Tongue (tissue), 3 donors: ENCODE measurements at places on chromosomes 2 and 18.

DNA sequence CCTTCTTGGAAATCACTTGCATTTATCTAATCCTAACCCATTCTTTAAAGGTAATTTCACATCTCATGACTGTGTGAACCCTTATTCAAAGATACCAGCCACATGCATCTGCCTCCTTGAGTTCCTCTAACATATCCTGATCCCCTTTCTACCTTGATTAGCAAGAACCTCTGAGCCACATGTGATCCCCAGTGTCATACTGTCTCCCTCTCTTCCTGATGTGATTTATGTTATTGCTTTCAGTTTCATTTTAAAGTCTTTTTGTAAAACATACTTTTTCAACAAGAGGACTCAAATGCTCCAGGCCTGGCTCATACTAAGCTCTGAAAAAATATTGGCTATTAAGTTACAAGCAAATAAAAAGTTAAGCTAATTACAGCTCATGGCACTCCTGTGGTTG is 470.1 kb downstream of the DLGAP1 start:
- no peak for DNase-seq

DNA sequence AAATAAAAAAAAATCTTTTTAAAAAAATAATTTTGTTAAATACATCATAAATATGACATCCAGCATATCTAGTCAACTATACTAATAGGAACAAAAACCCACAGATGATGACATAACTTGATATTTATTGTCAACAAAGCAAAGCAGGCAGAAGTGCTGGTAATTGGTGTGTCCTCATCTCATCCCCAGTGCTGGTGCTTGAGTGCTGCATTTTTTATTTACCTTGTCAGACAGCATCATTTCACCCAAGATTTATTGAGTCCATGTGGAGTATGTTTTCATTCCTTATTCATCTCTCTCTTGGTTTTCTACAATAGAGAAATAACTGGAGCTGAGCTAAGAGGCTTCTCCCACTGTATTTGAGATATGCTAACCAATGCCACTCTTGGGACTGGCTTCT is 191.6 kb upstream of the SLC14A2 start:
- DNase-seq = no peak

DNA sequence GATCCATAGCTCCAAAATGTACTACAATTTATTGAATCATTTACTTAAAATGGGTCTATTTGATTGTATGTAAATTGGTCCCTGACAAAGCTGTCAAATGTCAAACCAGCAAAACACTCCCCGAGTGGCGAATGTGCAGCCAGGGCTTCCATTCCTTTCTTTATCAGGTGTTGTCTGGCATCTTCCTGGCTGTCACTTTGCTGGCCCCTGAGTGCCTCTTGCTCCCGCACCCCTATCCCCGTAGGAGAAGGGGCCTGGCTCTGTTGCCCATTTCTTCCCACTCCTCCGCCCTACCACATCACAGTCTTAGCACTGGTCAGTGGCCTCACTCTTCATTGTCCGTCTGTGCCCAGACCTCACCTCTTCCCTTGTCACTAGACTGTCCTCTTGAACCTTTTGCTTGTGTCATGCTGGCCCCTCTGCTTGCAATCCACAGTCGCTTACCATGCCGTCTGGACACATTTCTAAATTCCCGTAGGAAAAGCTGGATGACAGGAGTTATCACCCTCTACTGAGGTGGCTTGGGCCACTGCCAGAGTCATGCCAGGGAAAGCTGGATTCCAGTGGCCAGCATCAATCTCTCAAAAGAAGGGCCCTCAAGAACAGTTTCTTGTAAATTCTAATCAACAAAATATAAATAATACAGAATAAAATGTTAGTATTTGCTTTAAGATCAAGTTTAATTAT is 15.4 kb downstream of the UBE2F start:
- DNase-seq = no peak

GRCh38 chr2:75710577-75711253 is at the start of gene GCFC2:
Gene GCFC2 (minus strand): TSS chr2:75710915. CDS start chr2:75710855, 60 bp downstream.
- DNase-seq = peak; percentile 95

DNA sequence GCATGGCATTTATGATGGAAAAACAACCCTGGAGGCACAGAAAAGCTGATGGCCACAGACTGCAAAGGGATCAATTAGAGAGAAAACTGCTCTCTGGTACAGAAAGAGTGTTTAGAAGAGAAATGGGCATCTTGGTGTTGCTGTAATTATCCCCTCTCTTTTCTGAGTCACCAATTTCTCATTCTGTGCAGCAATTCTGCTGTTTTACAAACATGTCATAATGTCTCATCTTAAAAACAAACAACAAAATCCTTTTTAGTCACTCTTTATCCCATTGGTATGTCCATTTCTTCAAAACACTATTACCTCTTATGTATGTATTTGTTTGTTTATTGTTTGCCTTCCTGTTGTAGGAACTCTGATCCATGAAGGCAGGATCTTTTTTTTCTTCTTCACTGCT is 73.9 kb upstream of the HK2 start:
- no peak for DNase-seq

DNA sequence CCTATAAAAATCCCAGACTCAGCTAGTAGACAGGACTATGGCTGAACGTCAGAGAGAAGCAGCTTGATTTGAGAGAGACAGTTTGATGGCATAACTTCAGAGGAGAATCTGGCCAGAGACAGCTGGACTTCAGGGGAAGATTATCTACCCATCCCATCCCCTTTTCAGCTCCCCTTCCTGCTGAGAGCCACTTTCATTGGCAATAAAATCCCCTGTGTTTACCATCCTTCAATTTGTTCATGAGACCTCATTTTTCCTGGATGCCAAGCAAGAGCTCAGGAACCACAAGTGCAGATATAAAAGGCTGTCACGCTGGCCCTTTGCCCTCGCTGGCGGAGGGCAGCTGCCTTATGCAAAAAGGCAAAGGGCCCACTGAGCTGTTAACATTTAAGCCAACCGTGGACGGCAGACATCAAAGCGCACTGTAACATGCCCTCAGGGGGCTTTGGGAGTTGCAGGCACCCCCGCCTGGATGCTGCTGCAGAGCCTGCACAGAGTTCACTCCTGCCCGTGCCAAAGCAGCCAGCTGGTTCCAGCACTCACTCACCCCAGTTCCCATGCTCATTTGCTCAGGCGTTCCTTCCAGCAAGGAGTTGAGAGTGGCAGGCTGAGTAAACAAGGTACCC is 164.3 kb upstream of the PGAP1 start:
- peak; percentile 49 for DNase-seq

- no peak for DNase-seq
Observed at GRCh38 chr2:108614043-108614545, 79.8 kb downstream of the LIMS1 start.

DNA sequence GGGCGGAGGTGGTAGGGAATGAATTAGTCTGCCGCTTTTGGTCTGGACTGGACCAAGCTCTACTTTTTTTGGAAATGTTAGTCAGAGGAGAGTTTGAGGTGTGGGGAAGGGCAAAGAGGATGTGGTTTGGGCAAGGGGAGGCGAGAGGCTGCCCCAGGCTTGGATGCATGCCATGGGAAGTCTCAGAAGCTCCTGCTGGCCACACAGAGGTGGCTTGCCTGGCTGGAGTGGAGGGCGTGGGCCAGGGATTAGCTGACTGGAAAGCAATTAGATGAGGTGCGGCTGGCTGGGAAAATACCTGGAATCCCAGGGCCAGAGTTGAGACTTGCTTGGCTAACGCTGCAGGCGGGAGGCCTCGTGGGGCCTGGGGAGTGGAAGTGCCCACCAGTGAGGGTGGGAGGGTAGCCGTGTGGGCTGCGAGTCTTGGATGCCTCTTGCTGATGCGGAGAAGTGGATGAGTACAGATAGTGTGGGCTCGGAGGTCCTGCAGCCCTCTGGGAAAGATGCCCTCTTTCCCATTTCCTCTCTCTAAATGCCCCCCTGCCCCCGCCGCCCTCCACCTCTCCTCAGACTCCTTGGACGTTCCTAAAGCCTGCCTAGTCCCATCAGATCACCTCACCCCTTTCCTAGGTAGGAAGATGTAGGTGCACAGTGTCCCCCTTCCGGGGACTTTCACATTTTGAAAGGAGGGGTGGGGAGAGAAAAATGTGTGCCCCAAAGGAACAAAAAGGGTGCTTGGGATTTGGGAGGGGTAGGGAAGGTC is 117.6 kb downstream of the SMAD7 start:
- peak; percentile 57 for DNase-seq

DNA sequence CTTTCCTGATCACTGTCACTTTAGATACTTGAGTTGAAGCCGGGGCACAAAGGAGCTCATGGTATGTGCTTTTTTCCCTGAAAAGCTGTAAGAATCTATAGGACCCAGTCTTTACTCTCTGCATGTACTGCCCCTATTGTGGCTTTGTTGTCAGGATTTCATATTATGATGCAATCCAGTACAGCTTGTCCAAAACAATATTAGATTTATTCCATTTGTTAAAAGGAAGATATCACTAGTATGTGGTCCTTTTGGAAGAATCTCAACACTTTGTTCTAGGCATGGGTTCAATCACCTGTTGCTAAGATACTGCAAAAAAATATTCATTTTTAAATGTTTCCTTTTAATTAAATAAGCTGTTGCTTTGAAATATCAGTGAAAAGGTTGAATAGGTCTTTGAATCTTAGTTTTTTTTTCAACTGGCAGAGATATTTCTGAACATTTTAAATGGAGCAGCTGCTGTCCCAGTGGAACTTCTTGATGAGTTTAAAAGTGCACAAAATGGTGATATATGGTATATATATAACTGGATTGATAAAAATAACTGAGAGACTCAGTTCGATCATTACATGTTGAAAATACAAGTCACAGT is 256.6 kb upstream of the NT5C1B start:
- DNase-seq = no peak

- no peak for DNase-seq
Observed at GRCh38 chr2:109130723-109130995, 1.7 kb downstream of the SH3RF3 start.

GRCh38 chr2:20091305-20091991 is 40.0 kb upstream of the LAPTM4A start:
- DNase-seq = peak; percentile 96

DNA sequence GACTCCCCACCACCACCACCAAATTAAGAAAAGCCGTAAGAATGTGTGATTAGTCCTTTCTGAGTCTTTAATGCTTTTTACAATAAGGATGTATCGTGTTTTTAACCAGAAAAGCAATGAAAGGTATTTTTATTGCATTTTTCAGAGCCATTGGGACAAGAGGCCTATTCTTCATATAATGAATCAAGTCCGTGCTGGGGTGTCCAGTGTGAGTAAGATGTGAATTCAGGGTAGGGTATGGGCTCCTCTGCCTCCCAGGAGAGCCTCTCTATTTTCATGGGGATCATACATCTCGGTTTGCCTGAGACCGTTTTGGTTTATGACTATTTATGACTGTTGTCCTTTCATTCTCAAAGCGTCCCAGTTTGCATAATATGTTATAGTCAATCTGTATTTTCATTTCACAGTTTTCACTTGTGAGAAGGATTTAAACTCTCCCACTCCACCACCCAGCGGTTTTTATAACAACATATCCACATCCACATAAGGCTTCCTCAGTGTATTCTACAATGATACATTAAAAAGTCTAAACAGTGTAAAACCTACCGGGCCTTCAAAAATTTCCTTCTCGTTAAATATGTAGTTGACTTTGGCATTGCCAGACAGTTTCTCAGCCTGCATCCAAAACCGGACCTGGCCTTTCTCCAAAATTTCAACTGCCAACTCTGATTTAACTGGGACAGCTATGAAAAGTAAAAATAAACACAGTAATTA is 80.8 kb upstream of the LPIN2 start:
- peak; percentile 48 for DNase-seq

DNA sequence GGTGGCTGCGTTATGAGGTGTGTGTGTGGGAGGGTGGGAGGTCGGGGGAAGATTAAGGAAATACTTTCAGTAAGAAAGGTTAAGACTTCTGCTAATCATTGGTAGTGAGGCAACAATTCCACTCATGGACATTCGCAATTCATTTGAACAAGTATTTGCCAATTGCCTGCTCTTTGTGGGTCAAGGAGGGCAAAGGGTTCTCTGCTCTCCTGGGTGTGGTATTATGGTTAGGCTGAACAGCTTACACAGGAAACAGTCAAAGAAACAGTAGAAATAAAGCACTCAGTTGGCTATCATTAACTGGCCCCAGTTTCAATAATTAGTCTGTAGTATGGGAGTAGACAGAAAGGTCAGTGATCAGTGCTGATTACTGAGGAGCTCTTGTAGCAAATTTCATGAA is 357.0 kb upstream of the FANCL start:
- DNase-seq = no peak

DNA sequence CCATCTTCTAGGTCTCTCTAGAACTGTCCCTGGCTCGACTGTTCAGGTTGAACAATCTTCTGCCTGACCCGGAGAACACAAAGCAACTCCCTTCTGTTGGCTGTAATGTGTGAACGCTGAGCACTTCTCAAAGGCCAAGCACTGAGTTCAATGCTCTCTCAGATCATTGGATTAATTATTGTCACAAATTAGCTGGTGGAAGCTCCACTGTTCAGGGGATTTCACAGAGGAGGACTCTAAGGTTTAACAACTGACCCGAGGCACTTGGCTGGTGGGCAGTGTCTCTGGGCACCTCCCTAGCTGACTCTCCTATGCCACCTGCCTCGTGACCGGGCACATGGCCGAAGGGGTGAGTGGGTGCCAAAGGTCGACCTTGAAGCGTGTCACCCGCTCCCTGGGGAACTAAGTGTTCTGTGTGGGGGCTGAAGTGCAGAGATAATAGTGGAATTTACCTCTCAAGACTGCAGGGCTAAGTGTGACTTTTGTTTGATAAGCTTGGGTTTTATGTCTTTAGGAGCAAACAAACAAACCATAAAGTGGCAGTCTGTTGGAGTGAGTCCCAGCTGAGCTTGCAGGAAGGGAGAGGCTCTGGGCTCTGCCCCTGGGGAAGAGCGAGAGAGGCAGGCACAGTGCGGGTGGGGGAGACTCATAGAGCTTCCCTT is 64.8 kb downstream of the BCL2L11 start:
- no peak for DNase-seq

GRCh38 chr2:9703701-9704221 is 73.0 kb upstream of the YWHAQ start:
- DNase-seq = no peak

DNA sequence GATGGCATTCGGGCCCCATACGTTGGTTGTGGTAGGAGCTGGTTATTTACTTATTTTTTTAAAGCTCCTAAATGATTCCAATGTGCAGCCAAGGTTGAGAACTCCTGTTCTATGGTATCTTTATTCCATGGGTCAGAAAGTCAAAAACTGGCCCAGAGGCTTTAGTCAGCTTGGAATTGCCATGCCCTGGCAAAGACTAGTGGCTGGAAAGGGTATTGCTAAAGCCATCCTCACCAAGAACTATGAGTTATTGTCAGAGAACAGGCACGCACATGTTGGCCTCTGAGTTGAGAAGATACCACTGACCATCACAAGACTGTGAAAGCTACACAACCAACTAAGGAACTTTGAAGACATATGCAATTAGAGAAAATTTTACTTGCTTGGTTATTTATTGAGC is 47.9 kb upstream of the ACMSD start:
- no peak for DNase-seq

DNA sequence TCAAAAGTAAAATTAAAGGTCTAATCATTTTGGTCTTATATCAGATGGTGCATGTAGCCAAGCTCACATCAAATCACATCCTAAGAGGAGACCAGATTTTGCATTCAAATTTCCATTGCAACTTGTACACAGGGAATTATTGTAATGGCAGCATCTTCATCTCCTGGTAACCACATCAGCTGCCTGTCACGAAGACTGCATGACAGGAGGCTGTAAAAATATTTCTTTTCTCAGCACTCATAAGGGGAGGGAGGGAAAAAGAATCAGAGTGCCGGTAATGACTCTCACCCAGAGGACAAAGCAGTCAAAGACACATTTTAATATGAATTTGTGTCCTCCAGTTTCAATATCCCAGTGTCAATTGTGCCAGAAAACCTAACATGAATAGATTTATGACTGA is 216.7 kb downstream of the TMEM163 start:
- DNase-seq = no peak
